Activated naive CD4-positive, alpha-beta T cell treated with Interleukin-2 at 50 U/mL for 16 hours (primary cell): ENCODE measurements at places on chromosomes 2 and 18.

- DNase-seq = no peak
Observed at GRCh38 chr2:224966613-224967012, 75.7 kb downstream of the DOCK10 start.

DNA sequence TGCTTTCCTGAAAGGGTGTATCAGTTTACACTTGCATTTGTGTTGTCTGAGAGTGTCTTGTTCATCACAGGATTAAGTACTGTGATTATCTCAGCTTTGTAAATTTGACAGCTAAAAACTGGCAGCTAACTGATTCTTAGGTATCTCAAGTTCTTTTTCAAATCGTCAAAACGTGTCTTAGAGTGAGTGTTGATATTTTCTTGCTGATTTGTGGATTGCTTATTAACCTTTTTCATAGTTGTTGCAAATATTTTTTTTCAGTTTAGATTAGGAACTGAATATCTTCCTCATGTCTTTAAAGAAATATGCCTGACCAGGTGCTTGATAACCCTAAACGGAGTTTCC lies 41.9 kb downstream of the LRRFIP1 start:
- DNase-seq = no peak

DNA sequence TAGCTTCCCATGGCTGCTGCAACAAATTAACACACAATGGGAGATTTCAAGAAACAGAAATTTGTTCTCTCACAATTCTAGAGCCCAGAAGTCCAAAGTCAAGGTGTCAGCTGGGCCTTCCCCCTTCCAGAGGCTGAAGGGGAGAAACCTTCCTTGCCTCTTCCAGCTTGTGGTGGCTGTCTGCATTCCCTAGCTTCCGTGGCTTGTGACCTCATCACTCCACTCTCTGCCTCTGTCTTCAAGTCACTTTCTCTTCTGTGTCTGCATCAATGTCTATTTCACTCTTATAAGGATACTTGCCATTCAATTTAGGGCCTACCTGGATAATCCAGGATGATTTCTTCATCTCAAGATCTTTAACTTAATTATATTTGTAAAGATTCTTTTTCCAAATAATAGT lies 16.8 kb upstream of the SRBD1 start:
- DNase-seq = no peak

GRCh38 chr2:203722411-203722810 lies 16.0 kb downstream of the CD28 start:
- no peak for DNase-seq

DNA sequence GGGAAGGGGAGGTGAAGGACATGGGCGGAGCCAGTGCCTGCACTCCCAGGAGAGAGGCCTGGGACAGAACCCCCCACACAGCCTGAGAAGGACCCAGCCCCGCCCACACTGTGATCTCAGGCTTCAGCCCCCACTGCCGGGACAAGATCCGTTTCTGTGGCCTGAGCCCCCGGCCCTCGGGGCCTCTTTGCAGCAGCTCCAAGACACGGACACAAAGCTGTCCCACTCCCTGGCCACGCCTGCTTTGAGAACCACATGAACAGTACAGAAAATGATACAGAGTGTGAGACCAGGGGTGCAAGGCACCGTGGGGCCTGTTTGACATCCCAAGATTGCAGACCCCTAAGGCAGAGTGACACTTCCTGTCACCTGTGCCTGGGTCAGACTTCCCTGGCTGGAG lies 74.5 kb downstream of the TWIST2 start:
- DNase-seq = no peak

DNA sequence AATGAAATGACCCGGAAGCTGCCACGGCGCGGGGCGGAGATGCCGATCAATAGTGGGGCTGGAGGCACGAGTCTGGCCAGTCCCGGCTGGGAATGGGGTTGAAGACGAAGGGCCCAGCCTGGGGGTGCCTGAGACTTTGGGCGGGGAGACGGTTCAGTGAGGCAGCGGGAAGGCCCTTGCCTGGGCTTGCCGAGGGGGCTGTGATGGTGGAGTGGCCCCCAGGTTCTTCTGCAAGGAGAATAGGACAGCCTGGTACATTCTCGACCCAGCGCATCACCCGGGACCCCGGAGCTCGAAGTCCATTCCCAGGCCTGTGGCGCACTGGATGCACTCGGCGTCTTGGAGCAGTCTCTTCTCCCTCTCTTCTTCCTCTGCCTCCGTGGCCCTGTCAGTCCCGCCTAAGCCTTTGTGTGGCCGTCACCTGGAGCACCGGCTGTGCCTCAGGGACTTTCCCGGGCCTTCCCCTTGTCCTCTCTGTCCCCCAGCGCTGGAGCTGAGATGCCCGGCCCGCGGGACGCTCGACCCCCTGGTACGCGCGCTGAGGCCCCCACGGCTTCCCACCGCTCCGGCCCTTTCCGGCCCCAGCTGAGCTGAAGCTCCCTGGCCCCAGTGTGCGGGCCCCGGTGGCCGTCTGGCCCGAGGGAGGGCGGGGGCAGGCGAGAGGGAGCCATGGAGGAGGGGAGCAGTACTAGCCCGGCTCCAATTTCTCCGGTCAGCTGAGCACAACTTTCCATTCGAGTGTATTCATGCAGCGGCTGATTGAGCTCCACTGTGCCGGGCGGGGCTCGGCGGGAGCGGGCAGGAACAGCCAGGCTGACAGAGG lies 8.0 kb downstream of the SIX3 start:
- DNase-seq = no peak

DNA sequence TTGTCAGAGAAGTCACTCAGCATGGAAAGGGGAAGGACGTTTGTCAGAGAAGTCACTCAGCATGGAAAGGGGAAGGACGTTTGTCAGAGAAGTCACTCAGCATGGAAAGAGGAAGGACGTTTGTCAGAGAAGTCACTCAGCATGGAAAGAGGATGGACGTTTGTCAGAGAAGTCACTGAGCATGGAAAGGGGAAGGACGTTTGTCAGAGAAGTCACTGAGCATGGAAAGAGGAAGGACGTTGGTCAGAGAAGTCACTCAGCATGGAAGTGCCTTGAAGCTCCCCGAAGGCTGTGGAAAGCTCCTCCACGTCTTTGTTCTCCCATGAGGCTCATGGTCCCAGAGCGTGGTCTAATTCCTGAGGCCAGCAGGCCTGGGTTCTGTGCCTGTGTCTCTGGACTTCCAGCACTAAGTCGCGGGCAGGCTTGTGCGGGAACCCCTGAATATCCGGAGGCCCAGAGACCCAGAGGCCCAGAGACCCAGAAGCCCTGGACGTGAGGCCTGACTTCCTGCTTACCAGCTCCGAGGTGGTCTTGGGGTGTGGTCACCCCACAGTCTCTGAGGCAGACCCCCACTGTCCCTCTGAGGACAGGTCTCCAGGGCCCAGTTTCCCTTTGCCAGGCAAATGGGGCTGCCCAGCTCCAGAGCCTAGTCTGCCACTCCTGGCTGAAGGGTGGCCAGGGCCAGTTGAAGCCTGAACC lies 70.4 kb upstream of the TWIST2 start:
- DNase-seq = no peak

DNA sequence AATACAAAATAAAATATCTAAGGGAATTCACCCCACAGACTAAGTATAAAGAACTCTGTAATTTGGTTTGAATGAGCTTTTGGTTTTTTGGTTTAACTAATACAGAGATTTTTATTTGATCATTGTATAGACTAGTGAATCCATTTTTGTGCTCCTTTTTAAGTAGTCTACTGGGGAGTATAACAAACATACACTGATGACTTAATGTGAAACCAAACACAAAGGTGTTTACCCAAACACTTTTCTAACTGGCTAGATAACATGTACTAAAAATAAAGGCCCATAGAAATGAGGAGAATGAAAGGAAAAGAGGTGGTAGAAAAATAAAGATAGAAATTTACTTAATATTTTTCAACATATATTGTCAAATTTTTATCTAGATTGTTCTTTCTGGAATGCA lies 146.0 kb downstream of the NRXN1 start:
- no peak for DNase-seq
